Stomach (tissue), 19 donors: ENCODE measurements at places on chromosomes 3 and 15. TPM values are rescaled to one million over a fixed set of nuclear protein-coding genes. Genes with fewer than 3 reads are reported as not detected.
A peak's percentile ranks its signal among the peaks of the same experiment; 100 is the strongest.

DNA sequence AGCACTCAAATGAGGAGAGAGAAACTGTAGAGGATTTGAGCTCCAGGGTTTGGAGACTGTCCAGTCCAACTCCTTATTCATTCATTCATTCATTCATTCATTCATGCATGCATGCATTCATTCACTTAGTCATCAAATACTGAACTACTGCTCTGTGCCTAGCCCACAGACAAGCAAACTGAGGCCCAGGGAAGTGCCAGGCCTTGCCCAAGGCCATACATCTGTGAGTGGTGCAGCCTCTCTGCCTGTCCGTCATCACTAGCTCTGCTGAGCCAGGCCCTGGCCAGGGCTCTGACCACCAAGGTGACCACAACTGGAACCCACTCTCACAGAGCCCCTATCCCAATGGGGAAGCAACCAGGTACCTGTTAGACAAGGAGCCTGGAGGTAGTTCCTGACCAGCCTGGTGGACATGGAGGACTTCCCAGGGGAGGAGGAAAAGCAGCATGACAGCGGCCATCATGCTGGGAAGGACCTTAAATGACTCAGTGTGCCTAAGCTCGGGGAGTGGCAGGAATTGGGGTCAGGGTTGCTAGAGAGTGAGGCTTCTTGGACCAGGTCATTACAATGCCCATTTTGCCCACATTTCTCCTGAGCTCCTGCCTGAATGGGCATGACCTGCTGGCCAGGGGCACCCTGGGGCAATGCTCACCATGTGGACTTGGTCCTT is 27.5 kb upstream of the RPL29 start:
- H3K27me3 ChIP-seq = no peaks in the 10 kb centered on the region
- no peaks in the 10 kb centered on the region for H3K36me3 ChIP-seq
- no peak overlapping the region for H3K27ac ChIP-seq

DNA sequence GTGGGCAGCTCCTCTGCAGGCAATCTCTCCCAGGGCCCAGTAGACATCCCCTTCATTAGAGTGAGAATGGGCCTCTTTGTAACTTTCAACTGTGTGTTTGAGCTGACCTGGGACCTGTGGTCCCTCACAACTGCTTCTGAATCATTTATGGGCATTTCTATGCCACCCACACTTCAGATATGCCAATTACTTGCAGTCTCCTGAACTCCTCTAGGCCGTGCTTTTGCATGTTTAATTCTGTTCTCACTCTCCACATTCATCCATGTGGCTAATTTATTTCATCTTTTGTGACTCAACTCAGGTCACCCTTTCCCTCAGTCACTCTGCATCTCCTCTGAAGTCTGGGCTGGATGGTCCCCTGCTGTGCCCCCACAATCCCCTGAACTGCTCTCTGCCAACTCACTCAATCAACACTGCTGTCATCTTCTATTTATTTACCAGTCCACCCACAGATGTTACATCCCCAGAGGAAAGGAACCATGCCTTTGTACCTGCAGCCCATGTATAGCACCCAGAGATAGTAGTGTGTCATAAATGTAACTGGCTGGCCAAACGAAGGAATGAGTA is 364.7 kb downstream of the EPHB1 start:
- DNase-seq = no peak
- no peaks in the 10 kb centered on the region for H3K36me3 ChIP-seq
- no peaks in the 10 kb centered on the region for H3K27me3 ChIP-seq
- H3K27ac ChIP-seq = no peak overlapping the region
- H3K4me1 ChIP-seq = no peaks in the 10 kb centered on the region

Gene GOLGA6L1
- polyA plus RNA-seq = not detected

Gene CCDC39
- polyA plus RNA-seq = not detected

- H3K36me3 ChIP-seq = peaks cover 10% of the 10 kb centered on the region
- no peaks in the 10 kb centered on the region for H3K27me3 ChIP-seq
- peaks cover 12% of the 10 kb centered on the region for H3K4me1 ChIP-seq
Observed at GRCh38 chr3:196962930-196963630, 5.6 kb downstream of the PIGZ start.

DNA sequence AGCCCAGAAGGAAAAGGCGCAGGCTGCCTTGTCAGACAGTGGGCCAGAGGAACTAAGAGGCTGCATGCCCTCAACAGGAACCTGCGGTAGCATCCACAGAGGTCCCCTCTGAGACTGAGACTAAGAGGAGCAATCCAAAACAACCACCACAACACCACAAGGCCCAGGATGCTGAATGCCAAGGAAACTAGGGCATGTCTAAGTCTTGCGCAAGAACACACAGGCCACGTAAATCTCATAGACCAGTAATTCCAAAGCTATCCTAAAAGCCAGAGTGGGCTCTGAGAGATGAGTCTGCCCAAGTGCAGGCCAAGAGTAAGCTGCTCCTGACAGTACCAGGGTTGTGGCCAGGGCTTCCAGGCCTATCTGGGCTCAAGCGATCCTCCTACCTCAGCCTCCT is 12.9 kb downstream of the MON1A start:
- peaks cover 16% of the 10 kb centered on the region for H3K4me1 ChIP-seq
- no peaks in the 10 kb centered on the region for H3K27me3 ChIP-seq
- no peak for DNase-seq
- peaks cover 14% of the 10 kb centered on the region for H3K36me3 ChIP-seq
- H3K27ac ChIP-seq = no peak overlapping the region
- no peak overlapping the region for H3K4me3 ChIP-seq

Gene OR5K2
- not detected for polyA plus RNA-seq

DNA sequence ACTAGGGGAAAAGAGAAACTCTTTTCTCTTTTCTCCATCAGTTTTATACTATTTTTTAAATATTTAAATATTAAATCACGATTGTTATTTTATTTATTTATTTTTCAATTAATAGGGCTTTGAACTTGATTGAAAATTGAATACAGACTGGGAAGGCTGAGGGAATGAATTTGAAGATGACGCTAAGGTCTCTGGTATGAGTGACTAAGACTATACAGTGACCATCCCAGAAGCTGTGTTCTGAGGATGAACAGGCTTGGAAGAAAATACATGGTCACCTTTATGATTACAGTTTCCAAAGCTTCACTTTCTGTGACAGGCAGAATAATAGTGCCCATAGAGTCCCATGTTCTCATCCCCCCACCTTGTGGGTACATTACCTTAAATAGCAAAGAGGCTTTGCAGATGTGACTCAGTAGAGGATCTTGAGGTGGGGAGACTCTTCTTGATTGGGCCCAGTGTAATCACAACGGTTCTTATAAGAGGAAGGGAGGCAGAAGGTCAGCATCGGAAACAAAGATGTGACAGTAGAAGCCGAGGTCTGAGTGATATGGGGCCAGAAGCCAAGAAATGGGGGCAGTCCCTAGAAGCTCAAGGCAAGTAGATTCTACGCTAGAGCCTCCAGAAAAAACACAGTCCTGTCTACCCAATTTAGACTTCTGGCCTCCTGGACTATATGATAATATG is 51.0 kb upstream of the LPP start:
- no peak overlapping the region for H3K27ac ChIP-seq
- H3K36me3 ChIP-seq = no peaks in the 10 kb centered on the region
- H3K4me3 ChIP-seq = no peak overlapping the region
- DNase-seq = no peak
- H3K4me1 ChIP-seq = no peaks in the 10 kb centered on the region
- no peaks in the 10 kb centered on the region for H3K27me3 ChIP-seq

DNA sequence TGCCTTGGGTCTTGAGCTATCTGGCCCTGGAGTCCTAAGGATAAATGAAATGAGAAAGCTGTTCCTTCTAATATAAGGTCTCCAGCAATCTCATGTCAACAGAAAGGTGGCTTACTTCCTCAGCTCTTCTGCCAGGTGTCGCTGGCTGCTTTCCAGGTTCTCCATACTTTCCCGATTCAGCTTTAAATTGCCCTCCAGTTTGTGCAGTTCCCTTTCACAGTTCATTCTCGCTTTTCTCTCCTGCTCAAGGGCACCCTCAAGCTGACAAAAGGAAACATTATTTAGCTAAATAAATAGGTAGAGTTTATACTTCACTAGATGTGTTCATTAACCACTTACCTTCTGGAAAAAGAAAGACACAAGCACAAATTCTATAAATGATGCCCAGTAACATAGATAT is 73.0 kb downstream of the MYH15 start:
- H3K36me3 ChIP-seq = no peaks in the 10 kb centered on the region
- H3K27ac ChIP-seq = no peak overlapping the region
- H3K4me3 ChIP-seq = no peak overlapping the region
- peak; percentile 76 for DNase-seq
